Right lung (tissue), 10 donors: ENCODE measurements at places on chromosomes 16 and 17.

DNA sequence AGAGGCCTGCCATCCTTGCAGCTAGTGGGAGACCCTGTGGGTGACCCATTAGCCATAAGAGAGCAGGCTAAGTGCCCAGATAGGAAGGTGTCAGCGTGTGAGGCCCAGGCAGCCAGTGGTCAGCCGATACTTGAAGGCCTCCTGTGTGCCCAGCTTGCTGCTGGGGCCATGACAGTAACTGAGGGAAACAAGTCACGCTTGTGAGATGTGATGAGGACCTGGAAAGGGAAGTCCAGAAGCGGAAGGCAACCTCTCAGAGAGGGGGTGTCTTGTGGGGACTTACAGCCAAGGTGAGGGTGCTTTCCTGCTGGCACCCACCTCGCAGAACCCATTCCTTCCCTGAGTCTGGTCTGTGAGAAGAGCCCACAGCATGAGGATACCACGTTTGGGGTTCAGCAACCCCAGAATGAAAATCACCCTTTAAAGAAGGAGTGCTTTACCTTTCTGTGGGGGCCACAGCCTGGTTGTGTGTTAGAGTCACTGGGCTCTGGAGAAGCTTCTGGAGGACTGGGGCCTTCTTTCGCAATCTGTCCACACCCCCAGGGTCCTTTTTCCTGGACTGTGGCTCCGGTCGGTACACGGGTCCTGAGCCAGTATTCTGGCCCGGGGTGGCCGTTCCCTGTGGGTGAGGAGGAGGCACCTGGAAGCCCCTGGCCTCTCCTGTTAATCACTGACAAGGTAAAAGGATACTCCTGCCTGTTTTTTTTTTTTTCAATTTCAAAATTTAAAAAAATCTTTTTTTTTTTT lies 53.9 kb downstream of the PLCG2 start:
- no peak for DNase-seq

DNA sequence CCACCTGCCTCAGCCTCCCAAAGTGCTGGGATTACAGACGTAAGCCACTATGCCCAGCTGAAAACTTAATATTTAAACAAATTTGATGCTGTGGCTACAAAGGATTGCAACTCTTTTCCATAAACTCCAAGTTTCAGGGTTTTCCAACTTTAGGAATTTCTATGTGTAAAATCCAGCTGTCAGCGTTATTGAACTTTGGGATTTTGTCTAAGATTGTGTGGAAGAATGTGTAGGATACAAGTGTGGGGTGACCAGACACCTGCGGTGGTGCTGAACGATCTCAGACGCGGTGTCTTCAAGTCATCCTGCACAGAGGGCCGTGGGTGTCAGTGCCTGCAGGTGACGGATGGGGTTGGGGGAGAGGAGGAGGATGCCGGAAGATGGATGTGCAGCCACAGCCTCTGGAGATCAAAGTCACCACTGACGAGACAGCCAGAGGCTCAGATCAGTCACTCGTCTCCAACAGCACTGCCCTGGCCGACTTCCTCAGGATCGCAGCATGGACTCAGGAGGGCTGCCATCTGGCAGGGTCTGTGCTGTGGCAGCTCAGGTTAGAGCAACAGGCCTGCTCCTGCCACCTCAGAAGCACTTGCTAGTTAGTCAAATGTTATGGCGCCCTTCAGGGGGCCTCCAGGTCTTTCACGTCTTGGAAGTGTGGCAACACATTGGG lies 13.0 kb downstream of the ACSF3 start:
- no peak for DNase-seq

DNA sequence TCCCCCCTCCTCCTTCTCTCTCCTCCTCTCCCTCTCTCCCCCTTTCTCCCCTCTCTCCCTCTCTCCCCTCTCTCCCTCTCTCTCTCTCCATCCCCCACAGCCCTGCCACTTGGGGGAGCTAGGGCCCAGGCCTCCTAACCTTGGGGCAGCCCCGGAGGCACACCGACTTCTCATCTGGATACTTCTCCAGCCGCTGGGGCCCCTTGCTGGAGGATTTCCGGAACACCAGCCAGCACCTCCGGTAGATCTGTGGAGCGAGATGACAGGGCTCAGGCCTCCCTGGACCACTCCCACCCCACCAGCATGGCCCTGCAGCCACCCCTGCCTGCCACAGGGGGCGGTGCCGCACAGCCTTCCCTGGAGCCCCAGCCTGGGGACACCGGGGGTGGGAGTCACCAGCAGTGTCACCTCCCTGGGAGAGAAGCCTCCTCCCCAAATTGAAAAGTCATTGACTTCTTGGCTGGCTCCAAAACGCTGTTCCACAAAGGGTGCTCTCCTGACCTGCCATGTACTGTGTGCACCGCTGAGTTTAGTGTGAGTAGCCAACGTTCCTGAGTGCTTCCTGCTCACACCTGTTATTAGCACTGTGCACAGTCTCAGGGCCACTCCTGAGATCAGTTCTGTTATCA lies 10.5 kb downstream of the DOK4 start:
- DNase-seq: no peak

- DNase-seq: no peak
Measured at GRCh38 chr16:30997725-30998711, 12.4 kb downstream of the STX1B start.

DNA sequence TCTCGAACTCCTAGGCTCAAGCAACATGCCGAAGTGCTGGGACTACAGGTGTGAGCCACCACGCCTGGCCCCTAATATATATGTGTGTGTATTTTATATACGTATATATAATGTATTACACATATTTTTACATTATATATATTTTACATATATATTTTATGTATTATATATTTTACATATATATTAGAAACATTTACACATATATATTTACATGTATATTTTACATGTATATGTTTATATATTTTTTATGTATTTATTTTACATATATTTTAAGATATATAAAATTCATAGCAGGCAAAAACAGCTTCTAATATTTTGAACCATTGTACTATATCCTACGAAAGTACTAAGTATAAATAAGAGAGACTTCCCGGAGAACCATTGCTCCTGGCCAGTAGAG lies 455.1 kb downstream of the XYLT1 start:
- DNase-seq: no peak

GRCh38 chr17:53722407-53722806 lies 100.3 kb upstream of the KIF2B start:
- no peak for DNase-seq

DNA sequence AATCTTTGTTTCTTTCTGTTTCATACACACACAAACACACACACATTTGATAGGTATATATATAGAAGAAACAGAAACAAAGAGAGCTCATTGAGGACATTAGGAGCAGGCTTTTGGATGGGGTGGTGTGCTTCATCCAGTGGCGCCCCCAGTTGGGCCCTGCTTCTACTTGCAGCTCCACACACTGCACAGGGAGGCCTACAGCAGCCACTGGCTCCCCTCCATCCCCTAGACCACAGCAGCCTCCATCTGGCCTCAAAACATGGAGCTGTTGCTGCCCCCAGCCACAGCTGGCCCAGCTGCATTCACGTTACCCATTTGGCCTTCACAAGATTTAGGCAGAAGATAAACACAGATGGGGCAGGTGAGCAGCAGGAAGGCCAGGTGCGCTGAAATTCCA lies 33.1 kb upstream of the NF1 start:
- DNase-seq: no peak

GRCh38 chr16:64282181-64282580 lies 839.7 kb downstream of the CDH11 start:
- no peak for DNase-seq

DNA sequence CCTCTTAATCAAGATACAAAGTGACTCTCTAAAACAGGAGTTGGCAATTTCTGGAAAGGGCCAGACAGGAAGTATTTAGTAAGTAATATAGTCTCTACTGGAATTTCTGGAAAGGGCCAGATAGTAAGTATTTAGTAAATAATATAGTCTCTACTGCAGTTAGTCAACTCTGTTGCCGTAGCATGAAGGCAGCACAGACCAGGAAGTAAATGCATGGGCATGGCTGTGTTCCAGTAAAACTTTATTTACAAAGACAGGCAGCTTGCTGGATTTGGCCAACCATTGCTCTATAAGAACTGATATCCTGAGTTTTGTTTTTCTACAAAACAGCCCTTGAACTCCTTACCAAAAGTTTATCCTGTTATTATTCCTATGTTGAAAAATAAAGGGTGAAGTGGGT lies 16.9 kb downstream of the LDAF1 start:
- no peak for DNase-seq

DNA sequence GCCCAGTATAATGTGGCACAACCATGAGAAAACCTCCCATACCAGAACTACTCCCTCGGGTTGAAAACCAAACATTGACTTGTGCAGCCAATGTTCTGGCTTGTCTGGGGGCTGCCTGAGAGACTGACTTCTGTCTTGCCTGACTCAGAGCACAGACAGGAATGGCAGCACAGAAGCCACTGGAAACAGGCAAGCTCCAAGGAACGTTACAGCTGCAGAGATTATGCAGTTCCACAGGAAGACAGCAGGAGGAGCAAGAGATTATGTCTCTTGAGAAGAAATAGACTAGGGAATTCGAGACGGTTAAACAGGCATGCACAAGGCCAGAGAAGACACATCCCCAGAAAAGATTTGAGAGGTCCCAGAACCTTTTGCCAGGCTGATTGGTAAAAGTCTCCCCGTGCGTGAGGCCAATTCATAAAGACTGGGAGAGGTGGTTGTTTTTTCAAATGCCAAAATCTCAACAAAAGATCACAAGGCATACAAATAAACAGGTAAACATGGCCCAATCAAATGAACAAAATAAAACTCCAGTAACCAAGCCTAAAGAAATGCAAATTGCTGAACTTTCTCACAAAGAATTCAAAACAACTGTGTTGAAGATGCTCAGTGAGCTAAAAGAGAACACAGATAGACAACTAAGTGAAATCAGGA lies 90.6 kb upstream of the CDH5 start:
- DNase-seq: no peak

- DNase-seq: no peak
Measured at GRCh38 chr17:77441940-77442339, 301.2 kb downstream of the SEC14L1 start.

DNA sequence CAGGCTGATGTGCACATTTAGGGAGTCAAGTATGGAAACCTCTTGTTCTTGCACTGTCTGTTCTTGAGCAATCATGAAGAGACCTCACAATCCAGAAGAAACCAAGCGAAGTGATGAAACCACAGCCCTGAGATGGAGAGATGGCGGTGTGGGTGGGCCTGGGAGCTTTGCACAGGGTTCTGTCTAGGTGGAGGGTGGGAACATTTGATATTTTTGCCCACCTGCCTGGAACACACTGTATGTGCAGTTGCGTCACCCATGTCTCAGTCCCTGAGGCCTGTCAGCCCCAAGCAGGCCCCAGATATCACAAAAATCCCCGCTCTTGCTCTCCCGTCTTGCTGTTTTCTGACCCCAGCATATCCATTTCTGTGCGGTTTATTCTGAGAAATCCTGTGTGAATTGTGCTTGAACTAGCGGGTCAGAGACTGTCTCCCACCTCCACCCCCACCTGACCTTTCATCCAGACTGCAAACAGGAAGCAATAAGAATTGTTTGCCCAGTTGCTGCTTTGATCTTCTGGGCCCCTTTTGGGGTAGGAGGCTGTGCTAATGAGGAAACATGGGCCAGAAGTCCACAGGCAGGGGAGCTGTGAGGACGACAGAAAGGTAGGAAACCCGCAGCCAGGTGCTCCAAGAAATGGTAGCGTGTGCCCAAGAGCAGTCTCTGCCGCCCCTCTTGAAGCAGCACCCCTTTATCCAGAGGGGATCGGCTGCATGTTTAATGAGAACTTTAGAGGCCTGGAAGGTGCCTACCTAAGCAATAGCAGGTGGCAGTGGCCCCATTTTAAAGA lies 183.8 kb downstream of the CCDC182 start:
- DNase-seq: no peak

DNA sequence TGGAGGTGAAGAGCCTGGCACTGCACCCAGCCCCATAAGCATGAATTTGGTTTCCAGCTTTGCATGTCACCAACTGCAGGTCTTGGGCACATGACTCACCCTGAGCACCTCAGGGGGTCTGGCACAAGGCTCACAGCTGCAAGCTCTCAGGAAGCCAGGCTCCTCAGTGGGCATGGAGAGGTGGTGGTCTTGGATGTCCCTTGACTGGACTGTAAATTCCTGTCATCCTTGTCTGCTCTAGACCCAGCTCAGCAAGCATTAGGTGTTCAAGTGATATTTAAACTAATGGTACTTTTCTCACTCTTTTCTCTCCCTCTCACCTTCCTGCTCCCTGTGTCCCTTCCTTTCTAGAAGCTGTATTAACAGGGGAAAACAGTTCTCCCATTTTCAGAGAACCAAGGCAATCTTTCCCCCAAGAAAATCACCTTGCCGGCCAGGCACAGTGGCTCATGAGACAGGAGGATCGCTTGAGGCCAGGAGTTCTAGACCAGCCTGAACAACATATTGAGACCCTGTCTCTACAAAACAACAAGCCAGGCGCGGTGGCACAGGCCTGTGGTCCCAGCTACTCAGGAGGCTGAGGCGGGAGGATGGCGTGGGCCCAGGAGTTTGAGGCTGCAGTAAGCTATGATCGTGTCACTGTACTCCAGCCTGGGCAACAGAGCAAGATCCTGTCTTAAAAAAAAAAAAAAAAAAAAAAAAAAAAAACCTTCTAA lies 5.1 kb upstream of the KIFC3 start:
- DNase-seq: no peak
